B cell (primary cell): ENCODE measurements at places on chromosomes 16 and 17. TPM values are rescaled to one million over a fixed set of nuclear protein-coding genes. Genes with fewer than 3 reads are reported as not detected.

The PTGES3L gene
- 0.94 and 1.1 TPM in 2 replicates for total RNA-seq

The ACSM2A gene
- not detected in 2 replicates for total RNA-seq

The LITAF gene
- total RNA-seq = 125 and 131 TPM in 2 replicates

The GAST gene
- total RNA-seq = not detected in 2 replicates

The APOBR gene
- total RNA-seq = 2.6 and 2.9 TPM in 2 replicates

The ZNF597 gene
- 4.6 and 5.0 TPM in 2 replicates for total RNA-seq

The KRT39 gene
- total RNA-seq = not detected in 2 replicates

The SPATA32 gene
- total RNA-seq = 0.27 and 0.52 TPM in 2 replicates

The CMTM4 gene
- total RNA-seq = 0.59 and 0.68 TPM in 2 replicates

DNA sequence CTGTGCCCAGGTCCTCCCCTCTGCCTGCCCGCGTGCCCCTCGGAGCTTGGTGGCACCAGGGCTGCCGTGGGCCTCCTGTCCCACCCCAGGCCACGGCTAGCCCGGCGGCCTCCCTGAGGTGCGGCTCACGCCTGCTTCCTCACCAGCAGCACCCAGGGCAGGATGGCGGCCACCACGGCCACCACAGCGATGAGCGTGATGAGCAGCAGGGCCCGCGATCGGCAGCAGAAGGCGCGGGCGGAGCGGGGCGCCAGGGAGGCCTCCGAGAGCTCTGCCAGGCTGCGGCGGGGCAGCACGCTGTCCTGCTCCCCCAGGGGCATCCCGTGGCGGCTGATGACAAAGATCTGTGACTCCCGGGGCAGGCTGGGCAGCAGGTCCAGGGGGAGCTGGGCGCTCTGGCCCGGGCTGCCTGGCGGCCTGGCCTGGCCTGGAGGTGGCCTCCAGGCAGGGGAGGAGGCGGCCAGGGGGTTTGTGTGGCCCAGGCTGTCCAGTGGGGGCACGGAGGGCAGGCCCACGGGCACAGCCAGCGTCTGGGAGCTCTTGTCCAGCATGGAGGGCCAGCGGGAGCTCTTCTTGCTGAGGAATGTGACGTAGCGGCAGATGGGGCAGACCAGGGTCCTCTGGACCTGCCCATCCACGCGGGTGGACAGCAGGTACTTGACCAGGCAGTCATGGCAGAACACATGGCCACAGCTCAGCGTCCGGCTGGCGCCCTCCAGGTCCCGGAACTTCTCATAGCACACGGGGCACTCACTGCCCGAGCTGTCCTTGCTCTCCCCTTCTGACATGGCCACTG is 4.8 kb downstream of the RNF222 start:
- no peak for DNase-seq

DNA sequence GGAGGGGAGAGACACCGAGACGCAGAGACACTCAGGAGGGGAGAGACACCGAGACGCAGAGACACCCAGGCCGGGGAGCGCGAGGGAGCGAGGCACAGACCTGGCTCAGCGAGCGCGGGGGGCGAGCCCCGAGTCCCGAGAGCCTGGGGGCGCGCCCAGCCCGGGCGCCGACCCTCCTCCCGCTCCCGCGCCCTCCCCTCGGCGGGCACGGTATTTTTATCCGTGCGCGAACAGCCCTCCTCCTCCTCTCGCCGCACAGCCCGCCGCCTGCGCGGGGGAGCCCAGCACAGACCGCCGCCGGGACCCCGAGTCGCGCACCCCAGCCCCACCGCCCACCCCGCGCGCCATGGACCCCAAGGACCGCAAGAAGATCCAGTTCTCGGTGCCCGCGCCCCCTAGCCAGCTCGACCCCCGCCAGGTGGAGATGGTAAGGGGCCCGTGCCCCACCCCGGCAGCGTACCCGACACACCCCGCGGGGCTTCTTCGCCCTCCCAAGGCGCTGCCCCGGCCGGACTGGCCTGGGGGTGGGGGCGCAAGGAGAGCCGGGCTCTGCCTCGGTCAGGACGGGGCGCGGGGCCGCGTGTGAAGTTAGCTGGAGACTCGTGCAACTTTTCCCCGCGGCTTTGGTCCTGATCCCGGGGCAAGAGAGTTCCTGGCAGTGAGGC is 427 bp downstream of the PPP1R1B start:
- peak; percentile 51 for DNase-seq

GRCh38 chr16:16158741-16159374 is 64.4 kb downstream of the ABCC6 start:
- no peak for DNase-seq

GRCh38 chr16:4378999-4379690 is 7.5 kb downstream of the VASN start:
- no peak for DNase-seq

DNA sequence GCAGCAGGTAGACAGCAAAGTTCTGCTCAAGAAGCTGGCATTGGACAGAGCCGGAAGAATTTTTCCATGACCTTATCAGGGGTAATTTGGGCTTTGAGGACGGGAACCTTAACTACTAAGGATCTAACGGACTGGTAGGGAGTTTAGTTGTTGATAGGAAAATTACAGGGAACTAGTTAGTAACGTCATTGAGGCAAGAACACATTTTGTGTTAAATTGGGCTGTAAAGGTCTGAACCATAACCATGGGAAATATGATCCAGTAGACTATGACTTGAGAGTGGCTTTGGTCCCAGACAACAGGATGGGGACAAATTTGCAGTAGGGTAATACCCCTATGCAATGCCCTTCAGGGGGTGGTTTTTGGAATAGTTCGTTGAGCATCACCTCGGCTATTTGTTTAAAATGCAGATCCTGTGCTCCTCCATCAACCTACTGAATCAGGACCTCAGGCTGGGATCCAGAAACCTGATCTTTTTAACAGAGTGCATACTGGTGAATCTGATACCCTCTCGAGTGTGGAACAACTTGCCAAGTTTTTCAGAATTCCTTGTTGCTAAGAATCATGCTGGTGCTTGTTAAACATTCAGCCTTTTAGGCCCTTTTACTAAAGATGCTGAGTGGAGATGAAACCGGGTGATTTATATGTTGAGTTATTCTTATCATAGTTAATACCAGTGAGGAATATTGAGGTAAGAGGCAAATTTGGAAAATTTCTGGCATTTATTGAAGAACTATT is 255.1 kb downstream of the MAP2K6 start:
- no peak for DNase-seq

DNA sequence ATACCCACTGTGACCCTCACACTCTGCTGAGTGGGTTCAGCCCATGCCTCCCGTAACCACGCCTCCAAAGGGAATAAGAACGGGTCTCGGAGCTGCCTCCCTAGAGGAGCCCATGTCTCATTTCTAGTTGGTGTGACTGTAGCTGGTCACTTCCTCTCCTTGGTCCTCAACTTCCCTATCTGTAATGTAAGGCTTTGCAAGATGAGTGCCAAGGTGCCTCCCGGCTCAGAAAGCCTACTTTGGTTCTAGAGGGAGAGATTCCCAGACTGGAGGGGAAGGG is 20.8 kb downstream of the C16orf74 start:
- no peak for DNase-seq

- no peak for DNase-seq
These were observed 12.1 kb upstream of the NLRC5 start for GRCh38 chr16:56977216-56977615.

DNA sequence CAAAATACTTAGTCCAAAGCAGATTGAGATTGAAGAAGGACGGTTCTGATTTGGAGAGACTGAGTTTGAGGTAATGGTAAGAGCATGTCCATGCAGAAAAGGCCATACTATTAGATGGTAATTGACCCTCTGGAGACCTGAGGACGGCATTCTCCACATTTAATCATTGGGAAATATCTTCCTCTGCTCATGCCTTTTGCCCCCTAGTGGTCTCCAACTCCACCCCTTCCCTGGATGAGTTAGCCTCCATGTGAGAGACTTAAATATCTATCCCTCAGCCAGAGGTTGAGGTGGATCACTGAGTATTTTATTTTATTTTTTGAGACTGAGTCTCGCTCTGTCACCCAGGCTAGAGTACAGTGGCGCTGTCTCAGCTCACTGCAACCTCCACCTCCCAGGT is 10.4 kb upstream of the OR3A1 start:
- DNase-seq = no peak

- no peak for DNase-seq
These were observed 62.5 kb downstream of the WIPI1 start for GRCh38 chr17:68394608-68395331.

GRCh38 chr17:61398721-61399130 is 917 bp upstream of the TBX2 start:
- DNase-seq = peak; percentile 50

DNA sequence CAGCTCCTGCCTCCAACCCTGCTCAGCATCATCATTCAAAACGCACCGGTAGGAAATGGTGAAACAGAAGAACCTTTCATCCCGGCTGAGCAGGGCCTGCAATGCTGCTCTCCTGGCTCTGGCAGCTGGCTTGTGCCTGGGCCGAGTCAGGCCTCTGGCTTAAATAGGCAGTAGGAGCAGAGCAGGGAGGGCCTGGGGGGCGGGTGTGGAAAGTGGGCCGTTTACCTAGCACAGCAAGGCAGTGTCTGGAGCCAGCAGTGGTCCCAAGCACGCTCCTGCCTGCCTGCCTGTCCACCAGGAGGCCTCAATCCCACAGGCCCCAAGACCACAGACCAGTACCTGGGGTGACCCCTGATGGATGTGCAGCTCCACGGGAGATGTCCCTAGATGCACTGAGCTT is 59.3 kb downstream of the SMPD3 start:
- DNase-seq = no peak

DNA sequence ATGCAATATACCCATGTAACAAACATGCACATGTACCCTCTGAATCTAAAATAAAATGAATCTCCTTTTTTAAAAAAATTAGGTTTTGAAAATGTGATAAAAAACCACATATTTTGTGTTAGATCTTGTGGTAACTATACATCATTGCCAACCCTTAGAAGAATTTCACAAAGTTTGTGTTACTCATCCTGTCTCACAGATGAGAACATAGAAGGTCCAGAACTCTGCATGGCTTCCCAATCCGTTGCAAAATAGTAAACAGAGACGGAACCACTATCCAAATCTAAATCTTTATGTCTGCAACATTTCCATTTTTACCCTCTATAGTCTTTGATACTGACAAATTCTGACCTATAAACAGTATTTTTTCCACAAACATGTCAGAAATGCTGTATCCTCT is 759.9 kb downstream of the KCNJ2 start:
- no peak for DNase-seq

- DNase-seq = no peak
These were observed 378.1 kb upstream of the CDH11 start for GRCh38 chr16:65500007-65500406.

GRCh38 chr17:2903193-2903974 is 107.1 kb downstream of the RAP1GAP2 start:
- no peak for DNase-seq
